ENCODE measurements at places on chromosomes 5 and 9.

DNA sequence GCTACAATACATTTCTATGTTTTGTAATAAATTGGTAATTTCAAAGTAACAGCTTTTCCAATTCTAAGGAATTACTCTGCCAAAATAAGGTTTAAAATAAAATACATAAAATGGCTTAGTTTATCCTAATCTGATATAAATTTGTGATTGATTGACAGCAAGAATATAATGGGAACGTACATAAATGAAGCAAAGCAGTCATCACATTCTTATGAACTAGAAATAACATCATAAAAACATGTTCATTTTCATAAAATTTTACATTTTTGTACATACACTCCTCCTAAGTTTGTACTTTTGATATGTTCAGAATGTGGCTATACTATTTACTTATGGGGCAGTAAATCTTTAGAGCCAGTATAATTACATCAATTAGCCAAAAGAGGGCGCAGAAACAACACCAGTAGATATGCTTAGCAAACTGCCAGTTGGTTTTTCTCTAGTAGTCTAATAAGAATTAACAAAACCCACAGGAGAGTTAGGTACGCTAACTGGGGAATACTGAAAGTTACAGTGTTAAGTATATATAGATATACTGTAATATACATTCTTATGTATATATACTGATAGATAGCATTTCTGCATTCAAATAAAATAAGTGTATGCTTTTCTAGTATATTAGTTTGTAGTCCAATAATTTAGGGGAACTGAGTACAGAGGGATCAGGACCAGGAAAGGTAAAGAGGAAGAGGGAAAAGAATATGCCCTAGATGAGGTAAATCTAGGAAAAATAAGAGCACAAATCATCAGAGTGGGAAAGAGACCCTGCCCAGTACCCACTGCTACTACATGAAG, 76.8 kb downstream of the ZDHHC21 start:
- peak; percentile 62 for DNase-seq

DNA sequence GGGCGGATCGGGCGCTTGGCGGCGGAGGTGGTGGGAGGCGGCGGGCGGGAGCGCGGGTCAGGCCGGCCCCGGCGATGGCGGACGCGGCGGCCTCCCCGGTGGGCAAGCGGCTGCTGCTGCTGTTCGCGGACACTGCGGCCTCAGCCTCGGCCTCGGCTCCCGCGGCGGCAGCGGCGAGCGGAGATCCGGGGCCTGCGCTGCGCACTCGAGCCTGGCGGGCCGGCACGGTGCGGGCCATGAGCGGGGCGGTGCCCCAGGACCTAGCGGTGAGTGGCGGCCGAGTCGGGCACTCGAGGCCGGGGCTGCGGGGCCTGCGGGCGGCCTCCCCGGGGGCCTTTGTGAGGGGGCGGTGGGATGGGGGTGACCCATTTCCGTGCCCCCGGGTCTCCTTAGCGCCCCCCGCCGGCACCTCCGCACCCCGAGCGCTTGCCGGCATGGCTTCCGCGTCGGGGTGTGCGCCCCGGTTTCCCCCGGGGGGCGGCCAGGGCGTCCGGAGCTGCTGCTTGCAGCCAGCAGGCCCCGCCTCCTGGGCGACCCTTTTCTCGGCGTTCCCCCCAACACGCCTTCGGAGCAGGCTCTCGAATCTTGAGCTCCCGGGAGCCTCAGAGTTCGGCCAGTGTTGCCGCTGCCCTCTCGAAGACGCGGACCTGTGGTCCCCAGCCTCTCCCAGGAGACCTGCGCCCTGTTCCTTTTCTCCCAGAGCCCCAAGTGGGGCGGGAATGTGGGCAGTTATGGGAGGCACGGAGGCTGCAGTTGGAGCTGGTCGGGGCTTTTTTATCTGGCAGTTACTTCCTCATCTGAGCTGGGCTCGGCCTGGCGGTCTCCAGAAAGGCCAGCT, 456 bp downstream of the KDM3B start:
- DNase-seq: peak; percentile 66

GRCh38 chr5:179816401-179816795, 4.3 kb upstream of the SQSTM1 start:
- DNase-seq: no peak

GRCh38 chr9:126700903-126701812, 87.4 kb downstream of the LMX1B start:
- DNase-seq: no peak

DNA sequence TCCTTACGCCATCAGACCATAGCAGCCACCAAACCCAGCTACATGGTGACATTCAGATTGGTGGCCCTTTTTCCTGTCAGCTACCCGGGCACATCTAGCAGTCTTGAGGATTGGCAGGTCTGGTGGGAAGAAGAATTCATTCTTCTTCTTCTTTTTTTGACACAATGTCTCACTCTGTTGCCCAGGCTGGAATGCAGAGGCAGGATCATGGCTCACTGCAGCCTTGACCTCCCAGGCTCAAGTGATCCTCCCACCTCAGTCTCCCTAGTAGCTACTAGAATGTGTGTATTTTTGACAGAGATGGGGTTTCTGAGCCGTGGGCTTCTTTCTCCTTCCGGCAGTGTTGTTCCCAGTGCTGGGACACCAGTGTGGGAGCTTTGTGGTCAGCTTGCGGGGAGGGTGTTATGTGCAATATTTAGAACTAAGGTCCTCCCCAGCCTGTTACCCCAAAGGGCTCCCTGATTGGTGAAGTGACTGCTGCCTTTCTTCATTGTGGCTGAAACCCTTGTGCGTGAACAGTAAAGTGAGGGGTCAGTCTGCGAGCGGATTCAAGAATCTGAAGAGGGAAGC, 3.4 kb downstream of the NTMT1 start:
- no peak for DNase-seq

DNA sequence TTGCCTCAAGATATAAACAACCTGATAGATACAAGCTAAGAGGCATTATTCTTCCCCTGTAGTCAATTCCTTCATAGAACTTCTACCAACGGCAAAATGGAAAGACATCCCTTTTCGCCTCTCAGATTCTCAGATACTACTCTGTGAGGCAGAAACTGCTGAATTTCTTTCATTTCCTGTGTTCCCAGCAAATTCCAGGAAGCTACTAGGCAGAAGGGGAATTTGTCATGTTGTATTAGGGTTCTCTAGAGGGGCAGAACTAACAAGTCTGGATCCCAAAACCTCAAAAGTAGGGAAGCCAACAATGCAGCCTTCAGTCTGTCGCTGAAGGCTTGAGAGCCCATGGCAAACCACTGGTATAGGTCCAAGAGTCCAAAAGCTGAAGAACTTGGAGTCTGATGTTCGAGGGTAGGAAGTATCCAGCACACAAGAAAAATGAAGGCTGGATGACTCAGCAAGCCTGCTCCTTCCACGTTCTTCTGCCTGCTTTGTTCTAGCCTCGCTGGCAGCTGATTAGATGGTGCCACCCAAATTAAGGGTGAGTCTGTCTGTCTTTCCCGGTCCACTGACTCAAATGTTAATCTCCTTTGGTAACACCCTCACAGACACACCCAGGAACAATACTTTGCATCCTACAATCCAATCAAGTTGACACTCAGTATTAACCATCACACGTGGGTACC, 15.2 kb downstream of the RNF180 start:
- no peak for DNase-seq

- no peak for DNase-seq
Measured at GRCh38 chr9:113482341-113482740, 18.8 kb downstream of the RGS3 start.

- DNase-seq: no peak
Measured at GRCh38 chr5:134794082-134794481, 35.5 kb downstream of the DDX46 start.

DNA sequence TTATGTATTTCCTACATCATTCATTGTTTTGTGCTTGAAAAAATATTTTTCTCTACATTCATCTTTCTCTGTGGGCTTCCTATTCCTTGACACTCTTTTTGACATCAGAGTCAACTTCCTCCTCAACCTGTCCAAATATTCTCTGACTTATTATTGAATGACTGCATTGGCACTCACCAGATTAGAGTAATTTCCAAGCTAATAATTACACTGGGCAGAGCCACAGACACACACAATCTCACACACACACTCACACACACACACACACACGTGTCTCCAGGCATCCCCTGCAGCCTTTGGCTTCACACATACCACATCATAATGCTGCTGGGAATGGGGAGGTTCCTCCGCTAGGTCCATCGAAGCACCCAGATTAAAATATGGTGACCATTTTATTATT, 184.5 kb downstream of the SYK start:
- no peak for DNase-seq

GRCh38 chr5:94024101-94024500, 282.7 kb upstream of the POU5F2 start:
- DNase-seq: peak; percentile 16

GRCh38 chr9:35552837-35553236, 52.2 kb upstream of the TESK1 start:
- DNase-seq: peak; percentile 62

- no peak for DNase-seq
Measured at GRCh38 chr5:617896-618295, 5.8 kb downstream of the CEP72 start.

GRCh38 chr5:58958701-58959100, 375.8 kb downstream of the RAB3C start:
- DNase-seq: no peak

DNA sequence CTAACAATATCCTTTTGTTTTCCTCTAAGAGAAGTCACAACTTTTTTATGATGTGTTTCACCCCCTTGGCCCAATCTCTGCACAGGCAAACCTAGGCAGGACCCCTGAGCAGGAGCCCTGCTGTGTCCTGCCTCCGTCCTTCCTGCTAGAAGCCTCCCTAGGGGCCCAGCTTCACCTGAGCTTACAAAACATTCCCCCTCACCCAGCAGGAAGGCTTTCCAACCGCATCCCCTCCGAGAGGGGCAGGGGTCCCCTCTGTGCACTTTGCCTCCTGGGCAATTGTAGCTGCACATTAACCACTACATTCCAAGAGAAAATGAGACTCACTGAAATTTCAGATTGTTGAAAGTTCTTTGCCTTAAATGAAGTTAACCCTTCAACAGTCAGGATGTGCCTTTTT, 176.2 kb downstream of the IRX2 start:
- DNase-seq: no peak

GRCh38 chr5:159519365-159519764, 189.1 kb upstream of the IL12B start:
- no peak for DNase-seq

- DNase-seq: no peak
Measured at GRCh38 chr5:74063346-74063745, 437.4 kb downstream of the ARHGEF28 start.

- peak; percentile 65 for DNase-seq
Measured at GRCh38 chr9:94881023-94881422, 154.5 kb downstream of the AOPEP start.

DNA sequence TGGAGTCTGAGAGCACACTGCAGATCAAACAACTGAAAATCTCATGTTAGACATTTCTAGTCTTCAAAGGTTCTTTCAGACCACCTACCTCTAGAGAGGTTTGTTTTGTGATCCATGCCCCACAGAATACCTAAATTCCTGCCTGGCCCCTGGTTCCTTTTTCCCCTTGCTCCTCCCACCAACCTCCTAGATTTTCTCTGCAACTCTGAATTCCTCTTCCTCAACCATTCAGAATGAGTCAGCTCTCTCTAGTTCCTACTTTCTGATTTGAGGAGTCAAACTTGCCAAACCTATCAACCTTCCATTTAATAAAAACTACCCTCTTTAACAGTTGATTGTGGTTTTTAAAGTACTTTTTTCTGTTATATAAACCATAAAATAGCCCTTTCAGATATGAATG, 83.2 kb upstream of the ZNF462 start:
- DNase-seq: no peak

DNA sequence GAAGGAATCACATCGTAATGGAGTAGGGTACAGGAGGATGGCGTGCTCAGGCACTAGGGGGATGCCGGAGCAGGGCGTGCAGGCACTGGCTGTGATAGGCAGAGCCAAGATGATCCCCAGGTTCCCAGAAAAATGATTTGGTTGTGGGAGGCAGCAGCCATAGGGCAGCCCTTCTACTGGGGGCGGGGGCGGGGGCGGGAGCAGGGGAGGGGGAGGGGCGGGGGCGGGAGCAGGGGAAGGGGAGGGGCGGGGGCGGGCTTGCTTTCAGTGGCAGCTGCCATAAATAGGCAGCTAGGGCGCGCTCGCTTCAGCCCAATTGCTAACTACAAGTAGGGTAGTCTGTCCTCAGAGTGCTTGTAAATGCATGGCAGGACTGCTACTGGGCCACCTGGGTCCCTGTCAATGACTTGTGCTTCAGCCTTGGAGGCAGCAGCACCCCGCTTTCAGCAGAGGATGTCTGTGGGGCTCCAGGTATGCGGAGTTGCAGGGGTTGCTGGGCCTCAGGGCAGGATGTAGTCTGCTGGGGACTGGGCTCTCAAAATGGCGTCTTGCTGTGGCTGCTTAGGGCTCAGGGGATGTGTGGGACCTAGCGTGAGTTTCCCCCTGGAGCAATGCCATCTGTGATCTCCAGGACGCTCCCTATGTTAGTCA, 354.3 kb downstream of the RAB3C start:
- no peak for DNase-seq

DNA sequence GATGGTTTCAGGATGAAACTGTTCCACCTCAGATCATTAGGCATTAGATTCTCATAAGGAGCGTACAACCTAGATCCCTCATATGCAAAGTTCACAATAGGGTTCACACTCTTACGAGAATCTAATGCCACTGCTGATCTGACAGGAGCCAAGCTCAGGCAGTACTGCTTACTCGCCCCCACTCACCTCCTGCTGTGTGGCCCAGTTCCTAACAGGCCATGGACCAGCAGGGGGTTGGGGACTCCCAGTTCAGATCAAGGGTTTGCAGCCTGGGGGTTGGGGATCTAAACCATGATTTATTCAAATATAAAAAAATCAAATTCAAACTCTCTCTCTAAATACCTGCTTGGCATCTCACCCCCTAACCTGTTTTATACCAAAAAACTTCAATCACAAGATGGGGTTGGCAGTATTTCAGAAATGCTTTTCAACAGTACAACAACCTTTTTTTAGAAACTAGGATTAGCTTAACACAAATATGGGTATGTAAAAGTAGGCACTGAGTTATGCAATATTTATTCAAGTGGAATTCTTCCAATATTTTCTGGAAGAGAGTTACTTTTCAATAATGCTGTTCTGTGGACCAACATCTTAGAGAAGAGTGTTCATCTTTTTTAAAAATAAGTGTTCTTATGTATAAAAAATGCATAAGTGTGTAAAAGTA, 30.1 kb upstream of the SLC12A2 start:
- peak; percentile 52 for DNase-seq

GRCh38 chr9:16153741-16154140, 600.9 kb downstream of the CCDC171 start:
- no peak for DNase-seq

DNA sequence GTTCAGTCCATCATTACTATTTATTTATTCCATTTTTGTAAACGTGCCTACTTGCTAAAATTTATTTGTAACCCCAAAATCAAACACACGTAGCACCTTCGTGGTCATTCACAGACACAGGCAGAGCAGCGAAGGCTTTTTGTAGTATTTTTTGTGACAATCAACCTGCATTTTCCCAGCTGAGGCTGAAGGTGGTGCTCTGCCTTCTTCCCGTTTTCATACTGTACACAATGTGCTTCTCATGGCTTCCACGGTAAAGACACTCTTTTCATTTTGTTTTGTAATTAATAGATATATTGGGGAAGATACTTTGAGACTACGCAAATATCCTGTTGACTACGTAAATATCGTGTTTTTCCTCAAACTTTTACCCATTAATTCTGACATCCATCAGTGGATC, 19.4 kb downstream of the DAP start:
- no peak for DNase-seq

GRCh38 chr9:33467526-33467925, 6.2 kb downstream of the NOL6 start:
- no peak for DNase-seq
